ENCODE measurements at places on chromosomes 2 and 18.

- DNase-seq = peak; percentile 65
Observed at GRCh38 chr2:24885221-24886125, 34.6 kb downstream of the ADCY3 start.

- DNase-seq = no peak
Observed at GRCh38 chr2:159046966-159047365, 78.5 kb downstream of the TANC1 start.

DNA sequence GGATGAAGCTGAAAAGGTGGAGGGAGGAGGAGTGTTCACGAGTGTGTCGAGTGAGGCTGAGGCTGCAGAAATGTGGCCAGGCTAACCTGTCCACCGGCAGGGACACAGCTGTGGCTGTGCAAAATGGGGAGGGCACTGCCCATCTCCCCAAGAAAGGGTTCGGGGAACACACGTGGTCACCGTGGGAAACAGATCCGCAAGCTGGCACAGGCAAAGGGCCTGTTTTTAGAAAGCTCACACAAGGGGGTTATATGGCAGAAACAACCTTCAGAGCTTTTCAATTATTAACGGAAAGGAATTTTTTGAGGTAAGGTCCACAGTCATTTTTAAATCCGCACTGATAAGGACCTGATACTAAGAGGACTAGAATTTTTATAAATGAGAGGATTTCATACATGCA lies 35.7 kb downstream of the SH3YL1 start:
- no peak for DNase-seq

DNA sequence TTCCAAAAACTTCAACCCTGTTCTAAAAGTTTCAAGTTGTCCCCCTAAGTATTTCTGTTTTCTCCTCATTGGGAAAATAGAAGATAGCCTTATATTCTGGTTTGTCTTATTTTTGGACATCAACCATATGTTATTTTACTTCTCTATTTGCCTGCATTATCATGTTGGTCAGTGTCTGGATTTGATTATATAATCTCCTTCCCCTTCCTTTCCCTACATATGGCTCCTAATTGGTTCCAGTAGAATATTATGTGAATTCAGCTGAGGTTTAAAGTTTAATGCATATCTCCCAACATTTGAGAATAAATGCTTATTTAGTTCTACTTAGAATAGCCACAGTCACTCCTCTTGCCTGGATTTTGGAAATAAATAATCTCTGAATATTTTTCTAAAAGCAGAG lies 66.9 kb downstream of the OXER1 start:
- DNase-seq = no peak

GRCh38 chr2:65228263-65228750 lies 676 bp downstream of the ACTR2 start:
- peak; percentile 77 for DNase-seq

GRCh38 chr2:196201229-196202009 lies 30.0 kb upstream of the STK17B start:
- no peak for DNase-seq

GRCh38 chr18:79624356-79625170 lies 55.0 kb upstream of the CTDP1 start:
- no peak for DNase-seq

- DNase-seq = no peak
Observed at GRCh38 chr2:83730223-83730622, 728.9 kb downstream of the SUCLG1 start.

- no peak for DNase-seq
Observed at GRCh38 chr2:12871694-12872315, 155.1 kb downstream of the TRIB2 start.

DNA sequence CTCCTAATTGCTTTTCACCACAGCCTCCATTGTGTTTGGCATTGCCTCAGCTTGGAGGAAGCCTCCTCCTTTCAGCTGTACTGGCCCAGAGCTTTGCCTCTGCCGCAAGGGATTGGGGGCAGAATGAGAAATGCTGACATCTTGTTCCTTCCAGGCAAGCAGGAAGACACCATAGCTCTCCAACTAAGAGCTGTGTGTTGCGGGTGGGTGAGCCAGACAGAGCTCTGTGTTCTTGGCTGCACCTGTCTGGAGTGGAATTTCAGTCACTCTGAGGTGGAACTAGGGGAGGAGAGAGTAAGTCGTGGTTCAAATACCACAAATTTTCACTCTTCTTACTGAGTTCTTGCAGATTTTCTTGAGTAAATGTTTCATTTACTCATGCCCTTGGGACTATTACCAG lies 36.6 kb upstream of the KCNF1 start:
- DNase-seq = no peak

- no peak for DNase-seq
Observed at GRCh38 chr2:100603948-100604633, 41.3 kb downstream of the PDCL3 start.

- no peak for DNase-seq
Observed at GRCh38 chr2:20111311-20112131, 60.1 kb upstream of the LAPTM4A start.

DNA sequence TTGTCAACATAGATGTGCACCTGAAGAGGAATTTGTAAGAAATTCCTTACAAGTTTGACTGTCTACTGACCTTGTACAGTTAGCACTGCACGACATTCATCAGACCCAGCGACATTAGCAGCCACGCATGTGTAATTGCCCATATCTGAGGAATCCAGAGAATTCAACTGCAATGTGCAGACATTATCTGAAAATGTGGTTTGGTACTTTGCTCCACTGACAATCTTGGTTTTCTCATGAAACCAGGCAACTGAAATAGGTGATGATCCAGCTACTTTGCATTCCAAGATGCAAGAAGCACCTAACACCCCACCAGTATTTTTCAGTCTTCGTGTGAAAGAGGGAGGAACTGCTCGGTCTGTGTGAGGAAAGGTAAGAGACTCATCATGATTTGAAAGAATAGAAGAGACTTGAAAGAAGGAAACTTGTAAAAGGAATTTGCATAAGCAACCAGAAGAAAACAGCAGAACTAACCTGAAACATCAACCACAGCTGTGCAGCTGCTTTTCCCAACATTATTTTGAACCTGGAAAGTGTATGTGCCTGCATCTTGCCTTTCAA lies 83.4 kb downstream of the TTN start:
- DNase-seq = no peak

DNA sequence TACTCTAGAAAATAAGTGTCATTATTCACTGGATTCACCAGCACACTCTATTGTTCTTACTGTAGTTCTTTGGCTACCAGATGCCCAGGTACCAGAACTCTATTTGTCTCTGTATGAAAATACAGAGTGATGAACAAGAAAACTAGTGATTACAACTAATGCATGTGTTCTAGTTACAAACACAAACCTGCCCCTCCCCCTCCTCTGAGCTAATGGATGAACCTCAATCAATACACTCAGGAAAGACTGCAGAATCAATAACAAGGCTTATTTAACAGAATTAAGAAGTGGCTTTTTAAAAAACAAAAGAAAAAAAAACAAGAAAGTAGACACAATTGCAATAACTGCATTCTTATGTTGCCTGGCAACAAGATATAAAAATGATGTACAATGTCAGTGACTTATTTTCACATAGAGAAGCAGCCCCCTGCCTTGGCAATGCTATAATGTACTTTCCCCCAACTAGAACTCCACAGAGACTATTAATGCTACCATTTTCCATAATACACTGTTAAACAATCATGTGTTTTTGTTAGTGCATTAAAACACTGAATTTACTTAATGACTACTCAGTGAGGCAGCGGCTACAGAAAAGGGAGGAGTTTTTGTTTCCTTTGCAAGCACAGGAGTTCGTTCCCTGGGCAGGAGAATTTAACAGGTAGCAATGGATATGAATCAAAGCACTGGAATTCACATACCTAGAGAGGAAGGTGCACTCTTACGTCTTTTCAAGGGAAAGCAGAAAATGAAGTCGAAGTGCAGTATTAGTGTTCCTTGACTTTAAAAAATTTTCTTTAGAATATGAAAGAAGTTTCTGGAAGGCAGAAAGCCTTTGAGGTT lies 318.8 kb upstream of the REV1 start:
- no peak for DNase-seq

GRCh38 chr2:208064220-208064961 lies 39.1 kb upstream of the PLEKHM3 start:
- DNase-seq = no peak

GRCh38 chr18:53380063-53380639 lies 844.3 kb downstream of the MBD2 start:
- DNase-seq = no peak

- peak; percentile 33 for DNase-seq
Observed at GRCh38 chr2:10186868-10187535, 64.5 kb downstream of the RRM2 start.

GRCh38 chr18:48594471-48595094 lies 55.8 kb downstream of the CTIF start:
- DNase-seq = no peak

DNA sequence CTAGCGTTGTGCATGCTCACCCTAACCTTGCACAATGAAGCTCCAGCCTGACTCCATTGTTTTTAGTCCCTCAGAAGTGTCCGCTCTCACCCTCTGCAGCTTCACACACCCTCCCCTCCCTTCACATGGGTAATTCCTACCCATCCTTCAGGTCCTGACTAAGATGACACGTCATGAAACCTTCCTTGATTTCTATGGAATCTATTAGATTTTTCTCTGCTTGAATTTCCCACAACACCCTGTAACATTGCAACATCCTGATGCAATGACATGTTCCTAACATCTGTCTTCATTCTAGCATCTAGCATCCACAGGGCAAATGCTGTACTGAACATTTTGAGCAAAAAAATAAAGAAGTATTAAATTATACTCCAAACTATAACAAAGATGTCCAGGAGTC lies 77.0 kb upstream of the PID1 start:
- DNase-seq = no peak

- DNase-seq = no peak
Observed at GRCh38 chr2:203444738-203445137, 90.4 kb downstream of the RAPH1 start.

- no peak for DNase-seq
Observed at GRCh38 chr2:68730828-68731227, 3.8 kb upstream of the ARHGAP25 start.

DNA sequence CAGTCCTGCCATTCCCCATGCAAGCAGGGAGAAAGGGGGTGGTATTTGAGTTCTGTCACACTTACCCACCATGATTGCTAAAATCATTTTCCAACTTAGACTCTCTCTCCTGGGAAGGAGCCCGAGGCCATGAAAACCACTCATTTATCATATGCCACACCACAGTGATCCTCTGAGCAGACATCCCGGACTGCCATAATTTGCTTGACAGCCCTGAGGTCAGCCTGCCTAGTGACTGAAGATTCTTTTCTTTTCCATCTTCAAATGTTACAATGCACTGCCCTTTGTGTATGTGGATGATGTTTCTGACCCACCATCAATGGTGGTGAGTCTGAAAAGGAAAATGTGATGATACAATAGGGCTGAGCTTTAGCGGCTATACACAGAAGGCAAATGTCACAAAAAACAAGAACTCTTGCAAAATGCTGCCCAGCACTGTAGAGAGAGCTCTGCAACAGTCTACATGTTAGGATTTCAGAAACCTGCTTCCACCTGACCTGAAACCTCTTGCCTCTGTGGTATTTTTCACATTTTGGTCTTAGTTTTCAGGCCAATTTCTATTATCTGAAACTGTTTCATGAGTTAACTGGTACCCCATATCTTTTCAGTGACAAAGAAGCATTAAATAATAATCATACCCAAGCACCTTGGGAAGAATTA lies 272.8 kb downstream of the ZNF385B start:
- DNase-seq = no peak

GRCh38 chr18:64017870-64018269 lies 48.0 kb downstream of the SERPINB8 start:
- no peak for DNase-seq

GRCh38 chr2:96789245-96789617 lies 26.8 kb upstream of the CNNM3 start:
- DNase-seq = no peak

- DNase-seq = no peak
Observed at GRCh38 chr2:231661422-231662027, 46.8 kb upstream of the PTMA start.

- no peak for DNase-seq
Observed at GRCh38 chr2:16250466-16250865, 310.1 kb downstream of the MYCN start.

DNA sequence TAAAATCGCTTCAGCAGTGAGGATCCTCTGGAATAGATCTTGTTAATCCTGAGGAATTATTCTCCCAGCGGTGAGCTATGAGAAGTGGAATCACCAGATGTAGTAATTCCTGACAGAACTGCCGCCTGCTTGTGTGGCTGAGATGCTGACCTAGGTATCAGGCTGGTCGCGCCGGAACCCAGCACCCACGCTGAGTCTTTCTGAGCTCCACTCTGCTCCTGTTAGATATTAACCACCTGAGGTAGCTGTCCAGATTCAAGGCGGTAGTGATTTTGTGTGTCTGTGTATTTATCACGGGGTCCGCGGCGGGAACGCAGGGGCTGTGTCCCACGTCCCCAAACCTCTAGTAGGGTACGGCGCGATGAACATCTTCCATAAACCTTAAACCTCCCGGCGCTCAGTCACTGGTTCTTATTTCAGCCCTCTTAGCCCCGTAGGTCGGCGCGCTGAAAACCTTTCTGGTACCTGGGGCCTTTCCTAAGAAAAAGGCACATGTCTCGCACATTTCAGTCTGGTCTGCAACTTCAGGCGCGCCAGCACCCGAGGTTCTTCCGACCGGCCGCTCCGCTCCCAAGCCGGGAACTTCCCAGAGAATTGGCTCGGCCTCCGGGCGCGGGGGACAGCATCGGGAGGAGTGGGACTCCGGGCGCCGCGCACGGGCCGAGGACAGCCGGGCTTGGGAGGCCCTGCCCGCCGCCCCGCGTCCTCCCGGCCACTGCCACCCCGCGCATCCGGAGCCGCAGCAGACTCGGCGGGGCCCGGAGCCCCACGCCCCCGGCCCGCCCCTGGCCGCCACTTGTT lies 542 bp upstream of the CNNM3 start:
- no peak for DNase-seq

GRCh38 chr2:24121469-24121868 lies 1.7 kb downstream of the PFN4 start:
- DNase-seq = peak; percentile 18

DNA sequence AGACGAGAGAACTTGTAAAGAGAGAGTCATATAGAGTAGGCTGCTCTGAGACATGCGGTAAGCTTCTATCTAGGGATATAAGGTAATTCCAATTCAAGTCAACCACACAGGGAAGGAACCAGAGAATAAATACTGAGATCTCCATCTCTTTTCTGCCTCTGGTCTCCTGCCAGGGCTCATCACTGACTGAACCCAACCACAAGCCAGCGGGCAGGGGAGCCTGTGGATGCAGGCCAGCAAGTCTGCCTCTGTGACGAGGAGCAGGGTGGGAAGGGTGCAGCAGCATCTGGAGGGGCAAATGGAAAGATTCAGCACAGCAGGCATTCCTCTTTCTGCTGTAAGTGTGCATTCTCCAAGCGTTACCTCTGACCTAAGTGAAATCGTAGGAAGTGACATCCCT lies 82.2 kb downstream of the ICOS start:
- no peak for DNase-seq
